GM12878 (cell line): ENCODE measurements at places on chromosomes 7 and 10. TPM values are rescaled to one million over a fixed set of nuclear protein-coding genes. Genes with fewer than 3 reads are reported as not detected.

PILRA gene
- 6.8 and 7.2 TPM in 2 replicates for polyA plus RNA-seq

ANKRD7 gene
- 0.31 and 0.37 TPM in 2 replicates for polyA plus RNA-seq

STRIP2 gene
- 2.2 and 3.2 TPM in 2 replicates for polyA plus RNA-seq

GRID2IP gene
- not detected in 2 replicates for polyA plus RNA-seq

SORCS1 gene
- polyA plus RNA-seq, result not detected in 2 replicates

EGFR gene
- not detected in 2 replicates for polyA plus RNA-seq

PGAM2 gene
- polyA plus RNA-seq, result not detected in 2 replicates

GNG11 gene
- 2.1 and 2.2 TPM in 2 replicates for polyA plus RNA-seq

RPEL1 gene
- polyA plus RNA-seq, result not detected in 2 replicates

CHN2 gene
- polyA plus RNA-seq, result 0.06 TPM in 1 of 2 replicates, not detected in the other

GTPBP10 gene
- polyA plus RNA-seq, result 38.7 and 38.9 TPM in 2 replicates

RNF148 gene
- not detected in 2 replicates for polyA plus RNA-seq

GIMAP6 gene
- 22.8 and 24.9 TPM in 2 replicates for polyA plus RNA-seq

CDHR3 gene
- not detected in 2 replicates for polyA plus RNA-seq

MRLN gene
- not detected in 2 replicates for polyA plus RNA-seq

TMEM243 gene
- 160 and 161 TPM in 2 replicates for polyA plus RNA-seq

CLEC2L gene
- not detected in 2 replicates for polyA plus RNA-seq

C10orf67 gene
- polyA plus RNA-seq, result not detected in 2 replicates

FAM221A gene
- polyA plus RNA-seq, result 6.3 and 6.6 TPM in 2 replicates

TBC1D12 gene
- polyA plus RNA-seq, result 2.9 TPM in 2 replicates

PPIA gene
- polyA plus RNA-seq, result 5,991 and 6,162 TPM in 2 replicates

AKR1D1 gene
- not detected in 2 replicates for polyA plus RNA-seq

HOXA10 gene
- not detected in 2 replicates for polyA plus RNA-seq

SMKR1 gene
- polyA plus RNA-seq, result 0.86 and 1.8 TPM in 2 replicates

PPP1R17 gene
- polyA plus RNA-seq, result 0.28 and 0.29 TPM in 2 replicates

VWDE gene
- polyA plus RNA-seq, result 1.5 and 1.7 TPM in 2 replicates

NPC1L1 gene
- polyA plus RNA-seq, result not detected in 2 replicates

IL2RA gene
- polyA plus RNA-seq, result 4.8 TPM in 2 replicates

IFIT2 gene
- 9.8 and 10.1 TPM in 2 replicates for polyA plus RNA-seq

CCDC172 gene
- polyA plus RNA-seq, result not detected in 2 replicates

MOGAT3 gene
- not detected in 2 replicates for polyA plus RNA-seq

PSD gene
- polyA plus RNA-seq, result 2.0 and 2.1 TPM in 2 replicates

PROSER2 gene
- not detected in 2 replicates for polyA plus RNA-seq

A1CF gene
- 0.01 TPM in 1 of 2 replicates, not detected in the other for polyA plus RNA-seq

TWIST1 gene
- not detected in 2 replicates for polyA plus RNA-seq

TMEM229A gene
- polyA plus RNA-seq, result not detected in 2 replicates

DOCK1 gene
- polyA plus RNA-seq, result not detected in 2 replicates
